ENCODE measurements at places on chromosomes 16 and 17.

GRCh38 chr17:67491009-67491680 is 114.1 kb downstream of the PITPNC1 start:
- DNase-seq, result no peak

GRCh38 chr17:51032850-51033249 is 87.8 kb downstream of the SPAG9 start:
- no peak for DNase-seq

GRCh38 chr16:16139806-16140205 is 83.5 kb downstream of the ABCC6 start:
- DNase-seq, result no peak

DNA sequence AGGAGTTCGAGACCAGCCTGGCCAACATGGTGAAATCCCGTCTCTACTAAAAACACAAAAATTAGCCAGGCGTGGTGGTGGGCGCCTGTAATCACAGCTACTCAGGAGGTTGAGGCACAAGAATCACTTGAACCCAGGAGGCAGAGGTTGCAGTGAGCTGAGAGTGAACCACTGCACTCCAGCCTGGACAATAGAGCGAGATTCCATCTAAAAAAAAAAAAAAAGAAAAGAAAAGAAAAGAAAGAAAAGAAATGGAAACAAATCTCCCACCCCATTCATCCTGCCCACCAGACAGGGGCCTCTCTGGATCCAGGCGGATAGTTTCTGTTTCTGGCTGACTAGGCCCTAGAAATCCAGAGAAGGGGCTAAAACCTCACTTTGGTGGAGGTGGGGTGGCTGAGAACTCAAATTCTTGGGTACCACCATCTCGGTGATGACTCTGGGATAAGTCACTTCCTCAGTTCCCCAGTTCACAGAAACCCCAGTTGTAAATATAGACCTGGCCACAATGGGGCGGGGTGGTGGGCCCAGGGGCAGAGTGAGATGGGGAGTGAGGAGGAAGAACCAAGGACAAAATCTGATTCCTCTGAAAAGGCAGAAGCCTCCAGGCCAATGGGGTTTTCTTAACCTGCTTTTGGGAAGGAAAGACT is 22.2 kb downstream of the SOCS1 start:
- DNase-seq, result no peak

GRCh38 chr17:78746263-78746948 is 35.7 kb downstream of the CYTH1 start:
- no peak for DNase-seq

- DNase-seq, result no peak
Measured at GRCh38 chr16:3071655-3072054, 6.2 kb downstream of the IL32 start.

Data from Kasumi-1 (cell line).